ENCODE measurements at places on chromosomes 5 and 9. TPM values are rescaled to one million over a fixed set of nuclear protein-coding genes. Genes with fewer than 3 reads are reported as not detected.

GRCh38 chr5:37490931-37491330 is 111.8 kb downstream of the WDR70 start:
- DNase-seq, result no peak

DNA sequence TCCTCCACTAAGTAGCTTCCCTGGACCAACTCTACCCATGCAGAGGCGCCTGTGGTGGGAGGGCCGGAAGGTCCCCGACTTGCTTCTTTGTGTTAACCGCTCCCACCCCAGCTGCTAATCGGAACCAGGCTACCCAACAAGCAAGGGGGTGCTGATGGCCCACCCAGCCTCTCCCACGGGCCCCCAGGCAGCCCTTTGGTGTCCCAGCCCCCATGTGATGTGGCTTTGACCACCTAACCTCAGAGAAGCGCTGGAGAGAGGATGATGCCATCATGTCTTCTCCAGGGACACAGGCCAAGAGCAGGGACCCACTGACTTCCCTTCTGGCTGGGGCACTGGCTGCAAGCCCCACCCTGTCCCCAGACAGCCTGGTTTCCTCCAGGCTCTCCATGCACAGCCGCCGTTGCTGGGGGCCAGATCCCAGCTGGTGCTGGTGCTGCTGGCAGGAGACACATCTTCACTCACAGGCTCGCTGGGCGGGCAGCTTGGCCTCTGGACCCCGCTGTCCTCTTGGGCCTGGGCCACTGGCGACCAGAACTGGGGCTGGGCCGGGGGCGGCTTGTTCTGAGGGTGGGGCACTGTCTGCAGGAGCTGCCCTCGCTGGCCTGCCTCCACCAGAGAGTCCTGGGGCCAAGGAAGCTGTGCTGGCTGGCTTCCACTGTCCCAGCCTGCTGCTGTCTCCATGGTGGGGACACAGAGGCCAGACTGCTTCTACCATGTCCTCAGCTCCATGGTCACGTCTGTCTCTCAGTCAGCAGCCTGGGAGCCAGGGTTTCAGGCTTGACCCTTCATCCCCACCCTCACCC is 27.8 kb downstream of the LAMC3 start:
- DNase-seq, result no peak

Gene GFI1B
- not detected for total RNA-seq

Gene MCC
- 56.3 TPM for total RNA-seq

- DNase-seq, result no peak
Observed at GRCh38 chr9:132199056-132199455, 37.2 kb downstream of the NTNG2 start.

Gene ROPN1L
- not detected for total RNA-seq
